ENCODE measurements at places on chromosomes 3 and 15.

- DNase-seq: no peak
Observed at GRCh38 chr15:80503319-80503952, 99.3 kb downstream of the ARNT2 start.

GRCh38 chr3:23938688-23939087, 6.4 kb upstream of the NR1D2 start:
- DNase-seq: no peak

DNA sequence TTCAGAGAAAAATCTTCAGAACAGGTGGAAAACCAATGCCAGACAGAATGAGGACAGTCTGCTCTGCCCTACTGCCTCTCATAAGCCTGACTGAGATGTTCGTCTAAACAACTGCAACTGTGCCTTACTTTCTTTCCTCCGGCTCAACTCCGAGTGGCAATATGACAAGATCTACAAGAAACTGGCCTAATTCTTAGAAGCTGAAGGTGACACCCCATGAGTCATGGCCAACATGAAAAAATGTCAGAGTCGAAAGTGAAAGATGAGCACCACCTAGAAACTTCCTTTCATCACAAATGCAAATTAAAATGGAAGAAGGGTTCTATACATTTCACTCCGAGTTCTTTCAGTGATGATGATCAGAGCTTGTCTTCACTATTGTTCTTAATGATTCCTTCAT, 12.9 kb downstream of the PCYT1A start:
- DNase-seq: no peak

- no peak for DNase-seq
Observed at GRCh38 chr3:47476644-47477199, 981 bp upstream of the SCAP start.

DNA sequence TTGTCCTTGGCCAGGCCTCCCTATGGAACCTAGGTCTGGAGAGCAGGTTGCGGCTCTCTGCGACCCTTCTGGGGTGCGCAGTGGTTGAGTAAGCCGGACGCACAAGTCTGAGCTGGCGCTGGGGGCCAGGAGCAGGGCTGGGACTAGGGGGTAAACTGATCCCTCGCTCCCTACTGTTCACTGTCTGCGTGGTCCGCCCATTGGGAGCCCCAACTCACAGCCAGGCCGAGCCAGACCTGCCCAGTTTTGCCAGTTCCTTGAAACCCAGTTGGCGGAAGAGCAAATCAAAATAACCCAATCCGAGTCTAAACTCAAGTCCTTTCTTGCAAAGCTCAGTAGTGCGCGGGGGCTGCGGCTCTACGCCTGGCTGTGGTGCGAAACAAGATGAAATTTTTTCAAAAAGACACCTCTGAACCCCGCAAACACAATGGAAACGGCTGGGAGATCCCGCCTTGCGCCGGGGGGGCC, 17.5 kb downstream of the RGMA start:
- DNase-seq: no peak

DNA sequence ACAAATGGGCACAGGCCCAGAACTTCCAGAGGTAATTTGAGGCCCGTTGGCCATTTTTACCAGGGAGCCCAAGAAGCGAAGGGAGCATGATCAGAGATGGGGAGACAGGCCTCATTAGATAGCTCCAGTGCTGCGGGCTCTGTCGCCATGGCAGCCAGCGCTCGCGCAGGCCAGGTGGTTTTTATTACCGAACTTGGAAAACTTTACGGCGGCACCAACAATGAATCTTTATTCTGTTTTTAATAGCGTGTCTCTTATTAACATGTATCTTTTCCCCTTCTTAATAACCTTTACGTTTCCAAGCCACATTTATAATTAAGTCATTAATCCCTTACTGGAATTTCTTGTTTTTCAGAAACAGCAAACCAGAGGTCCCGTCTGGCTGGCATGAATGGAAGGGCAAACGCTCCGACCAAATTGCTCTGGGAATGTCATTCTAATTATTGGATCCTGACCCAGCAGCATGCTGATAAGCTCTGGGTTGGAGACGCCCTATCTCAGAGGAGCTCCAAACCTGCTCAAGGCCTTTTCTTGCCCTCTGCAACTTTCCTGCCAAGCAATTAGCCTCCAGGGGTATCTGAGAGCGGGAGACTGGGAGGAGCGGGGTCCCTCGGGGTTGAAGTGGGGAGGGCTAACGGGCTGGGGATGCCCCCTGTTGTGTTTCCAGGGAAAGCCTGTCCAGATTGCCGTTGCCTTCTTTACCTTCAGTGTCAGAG, 256.4 kb downstream of the TLE3 start:
- no peak for DNase-seq

- no peak for DNase-seq
Observed at GRCh38 chr3:161939918-161940620, 443.5 kb downstream of the OTOL1 start.

All from hepatic stellate cell (primary cell).